ENCODE measurements at places on chromosomes 11 and 22.

DNA sequence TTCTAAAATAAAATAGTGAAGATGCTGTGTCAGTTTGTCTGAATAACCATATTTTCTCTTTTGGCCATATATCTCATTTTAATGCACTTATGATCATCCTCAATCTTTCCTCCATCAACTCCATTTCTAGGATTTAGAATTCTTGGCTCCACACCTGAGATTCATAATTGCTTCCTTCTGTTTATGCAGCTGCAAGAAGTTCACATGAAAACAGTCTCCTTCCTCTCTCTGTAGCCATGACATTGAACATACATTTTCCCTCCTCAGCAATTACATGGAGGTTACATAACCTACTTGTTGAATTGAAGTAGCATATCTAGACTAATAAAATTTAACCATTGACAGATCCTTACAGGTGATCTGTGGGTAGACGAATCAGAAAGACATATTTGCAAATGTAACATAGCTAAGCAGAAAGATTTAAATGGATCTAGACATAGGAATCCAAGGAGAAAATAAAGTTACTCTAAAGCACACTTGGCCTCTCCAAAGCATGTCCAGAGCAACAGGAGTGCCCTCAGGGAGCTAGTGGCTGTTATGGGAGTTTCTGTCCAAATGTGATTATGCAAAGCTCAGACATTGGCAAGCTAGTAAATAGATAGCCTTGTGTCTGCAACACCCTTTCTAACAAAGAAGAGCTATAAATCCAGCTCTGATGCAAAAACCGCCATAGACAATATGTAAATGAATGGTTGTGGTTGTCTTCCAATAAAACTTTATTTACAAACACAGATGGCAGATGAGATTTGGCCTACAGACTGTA, 119.9 kb upstream of the MPPED2 start:
- no peak for DNase-seq

DNA sequence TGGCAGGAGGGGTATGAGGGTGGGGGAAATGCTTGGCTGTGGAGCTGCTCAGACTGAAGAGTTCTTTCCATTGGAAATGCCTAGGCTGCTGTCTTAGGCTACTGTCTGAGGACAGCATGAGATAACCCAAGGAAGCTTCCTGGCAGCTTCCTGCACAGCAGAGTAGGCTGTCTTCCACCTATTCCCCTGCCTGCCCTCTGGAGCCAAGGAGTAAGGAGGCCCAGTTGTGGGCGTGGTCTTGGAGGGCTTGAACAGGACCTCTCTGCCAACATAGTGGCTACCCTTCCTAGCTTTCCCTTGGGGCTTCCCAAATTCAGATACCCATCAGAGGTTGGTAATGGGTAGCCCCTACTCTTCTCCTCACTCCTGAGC, 25.9 kb downstream of the PHLDB1 start:
- DNase-seq = no peak

DNA sequence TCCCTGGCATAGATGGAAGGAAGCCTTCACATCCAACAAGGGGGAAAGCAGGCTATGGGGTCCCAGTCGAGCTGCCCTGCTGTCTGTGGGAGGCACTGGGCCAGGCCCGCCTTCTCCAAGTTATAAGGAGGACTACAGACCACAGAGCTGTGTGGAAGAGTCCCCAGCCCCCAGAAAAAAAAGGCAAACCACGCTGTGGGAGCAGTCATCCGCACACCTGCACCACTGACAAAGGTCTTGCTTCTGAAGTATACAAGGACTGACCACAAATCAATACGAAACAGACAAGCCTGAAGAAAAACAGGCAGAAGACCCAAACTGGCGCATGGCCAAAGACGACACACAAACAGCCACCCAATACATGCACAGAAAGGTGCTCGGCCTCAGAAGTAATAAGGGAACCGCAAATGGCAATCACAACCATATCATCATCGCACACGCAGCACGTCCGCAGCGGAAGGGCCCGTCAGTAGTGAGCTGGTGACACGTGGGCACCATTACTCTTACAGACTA, 384.1 kb downstream of the CTTN start:
- no peak for DNase-seq

- DNase-seq = no peak
These were observed 71.3 kb downstream of the BBOX1 start for GRCh38 chr11:27111896-27112295.

DNA sequence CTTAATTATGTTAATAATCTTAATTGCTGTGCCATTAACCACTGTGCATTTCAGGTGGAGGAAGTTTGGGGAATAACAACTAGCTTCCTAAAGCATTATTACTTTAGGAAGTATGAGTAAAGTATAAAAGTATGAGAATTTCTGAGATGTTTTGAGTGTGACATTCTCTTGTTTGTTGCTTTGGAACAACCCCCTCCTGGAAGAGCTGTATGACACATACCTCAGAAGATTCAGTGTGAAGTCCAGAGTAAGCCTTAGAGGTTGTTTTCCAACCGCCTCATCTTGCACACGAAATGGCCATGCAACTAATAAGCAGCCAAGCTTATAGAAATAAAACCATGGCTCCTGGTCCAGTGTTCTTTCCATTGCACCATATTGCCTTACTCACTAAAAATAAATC, 21.7 kb downstream of the CCDC81 start:
- DNase-seq = no peak

DNA sequence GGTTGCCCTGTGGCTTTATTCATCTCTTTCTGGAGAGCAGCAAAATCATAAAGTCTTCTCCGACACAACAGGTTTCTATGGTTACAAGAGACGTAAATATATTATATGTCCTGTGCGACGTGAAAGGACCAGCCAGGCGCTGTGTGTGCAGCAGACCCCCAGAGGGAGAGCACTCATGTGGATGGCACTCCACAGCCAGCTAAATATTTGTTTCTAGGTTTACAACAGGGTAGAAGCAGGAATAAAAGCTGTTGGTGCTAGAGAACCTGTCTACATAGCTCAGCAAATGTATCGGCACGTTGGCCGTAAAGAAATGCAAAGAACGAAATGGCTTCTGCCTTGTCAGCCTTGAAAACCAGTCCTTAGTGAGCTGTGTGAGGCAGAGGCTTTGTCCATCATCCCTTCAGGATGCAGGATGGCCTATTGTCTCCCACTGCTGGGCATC, 133.8 kb upstream of the PITPNB start:
- no peak for DNase-seq

DNA sequence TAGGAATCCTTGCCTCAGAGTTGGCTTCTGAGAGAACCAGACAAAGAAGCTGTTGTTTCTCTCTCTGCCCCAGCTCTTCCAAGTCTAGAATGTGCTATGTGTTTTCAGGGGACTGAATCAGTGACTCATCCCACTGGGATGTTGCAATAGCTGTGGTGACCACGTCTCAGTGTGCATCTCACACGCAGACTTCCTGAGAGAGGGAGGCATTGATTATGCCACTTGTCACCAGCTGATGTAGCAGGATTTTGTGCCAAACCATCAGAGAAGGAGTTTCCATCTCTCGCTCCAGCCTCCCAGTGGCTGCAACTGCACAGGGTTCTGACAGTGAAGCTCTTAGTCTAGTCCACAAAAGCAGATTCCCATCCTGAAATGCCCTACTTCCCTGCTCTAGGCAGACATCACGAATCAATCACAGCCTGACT, 455.8 kb downstream of the MIAT start:
- DNase-seq = peak; percentile 37

DNA sequence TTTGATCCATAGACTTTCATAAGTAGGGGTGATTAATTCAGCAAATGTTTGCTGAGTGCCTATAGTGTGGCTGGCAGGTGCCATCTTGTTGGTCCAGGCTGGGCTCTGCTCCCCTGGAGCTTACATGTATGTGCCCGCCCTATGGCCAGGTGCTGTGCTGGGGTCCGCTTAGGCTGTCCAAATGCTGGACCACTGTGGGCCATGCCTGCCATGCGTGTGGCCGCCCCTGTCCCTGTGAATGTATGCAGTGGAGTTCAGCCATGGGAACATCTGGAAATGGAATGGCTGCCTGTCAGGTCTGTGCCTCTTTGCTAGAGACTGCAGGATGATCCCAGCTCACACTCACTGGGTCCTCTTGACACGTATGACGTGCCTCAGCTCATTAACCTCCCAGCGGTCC, 594.6 kb downstream of the TBC1D22A start:
- DNase-seq = no peak

DNA sequence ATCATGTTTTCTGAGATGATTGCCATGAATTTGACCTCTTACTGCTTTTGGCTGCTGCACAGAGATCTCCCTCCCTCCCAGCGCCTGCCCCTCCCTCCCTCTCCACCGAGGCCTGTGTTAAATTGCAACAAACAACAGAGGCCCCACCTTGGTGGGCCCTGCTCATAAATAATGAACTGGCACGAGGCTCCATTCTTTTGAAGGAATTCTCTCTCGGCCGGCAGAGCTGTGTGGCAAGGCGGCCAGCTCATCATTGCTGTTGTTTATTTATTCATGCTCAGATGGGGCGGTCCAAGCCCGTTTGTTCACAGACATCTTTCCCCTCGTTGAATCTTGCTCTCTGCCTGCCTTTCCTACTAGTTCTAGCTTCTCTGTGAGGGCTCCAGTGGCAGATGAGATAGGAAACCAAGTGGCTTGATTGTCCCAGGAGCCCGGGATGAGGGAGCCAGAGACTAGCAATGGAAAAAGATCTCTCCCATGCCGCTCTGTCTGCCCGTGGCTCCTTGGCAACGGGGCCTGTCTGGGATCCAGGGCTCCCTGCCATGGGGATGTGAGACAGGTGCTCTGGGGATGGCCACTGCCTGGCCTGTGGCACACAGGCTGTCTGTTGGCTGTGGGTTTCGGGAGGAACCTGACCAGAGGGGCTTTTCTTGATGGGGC, 192.6 kb downstream of the DSCAML1 start:
- no peak for DNase-seq

GRCh38 chr11:44748606-44749005, 21.8 kb downstream of the TSPAN18 start:
- no peak for DNase-seq

DNA sequence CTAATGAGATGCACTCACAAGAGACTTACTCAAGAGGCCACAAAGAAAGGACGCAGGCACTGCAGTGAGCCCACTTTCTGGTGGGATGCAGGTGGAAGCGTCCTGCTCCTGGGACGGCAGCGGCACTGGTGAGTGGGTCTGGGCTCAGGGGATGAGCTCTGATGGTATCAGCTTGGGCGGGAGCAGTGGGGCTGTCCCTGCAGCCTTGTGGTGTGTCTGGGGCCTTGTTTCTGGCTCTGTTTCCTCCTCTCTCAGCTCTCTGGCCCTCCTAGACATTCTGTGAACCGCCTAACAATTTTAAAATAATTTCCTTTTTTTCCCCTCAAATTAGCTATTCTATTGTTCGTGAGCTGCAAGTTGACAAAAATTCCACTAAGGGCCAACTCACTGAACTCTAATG, 8.8 kb upstream of the ST14 start:
- DNase-seq = no peak

DNA sequence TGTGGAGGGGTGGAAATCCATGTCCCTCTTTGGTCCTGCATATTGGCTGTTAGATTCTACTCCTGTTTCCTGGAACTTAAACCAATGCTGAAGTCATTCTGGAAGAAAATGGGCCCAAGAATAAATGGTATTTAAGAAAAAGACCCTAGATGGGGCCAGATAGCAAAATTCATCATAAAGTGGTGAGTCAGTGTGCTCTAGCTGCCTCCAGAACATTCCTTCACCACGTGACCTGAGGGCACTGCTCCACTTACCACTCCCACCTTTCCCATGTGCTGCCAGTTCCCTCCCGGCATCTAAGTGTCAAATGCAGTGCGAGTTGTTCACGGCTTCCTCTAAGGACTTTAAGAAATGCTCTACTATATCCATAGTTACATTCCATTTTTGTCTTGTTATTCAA, 30.9 kb upstream of the NAP1L4 start:
- DNase-seq = no peak

- no peak for DNase-seq
These were observed 143.5 kb downstream of the MSANTD4 start for GRCh38 chr11:105878510-105878909.

- DNase-seq = peak; percentile 46
These were observed 105.6 kb upstream of the ALDH3B2 start for GRCh38 chr11:67780056-67780455.

- no peak for DNase-seq
These were observed 27.2 kb upstream of the SYT7 start for GRCh38 chr11:61607920-61608599.

- no peak for DNase-seq
These were observed 65.6 kb downstream of the ISX start for GRCh38 chr22:35131525-35132000.

GRCh38 chr22:27620367-27621154, 181.0 kb downstream of the MN1 start:
- no peak for DNase-seq

DNA sequence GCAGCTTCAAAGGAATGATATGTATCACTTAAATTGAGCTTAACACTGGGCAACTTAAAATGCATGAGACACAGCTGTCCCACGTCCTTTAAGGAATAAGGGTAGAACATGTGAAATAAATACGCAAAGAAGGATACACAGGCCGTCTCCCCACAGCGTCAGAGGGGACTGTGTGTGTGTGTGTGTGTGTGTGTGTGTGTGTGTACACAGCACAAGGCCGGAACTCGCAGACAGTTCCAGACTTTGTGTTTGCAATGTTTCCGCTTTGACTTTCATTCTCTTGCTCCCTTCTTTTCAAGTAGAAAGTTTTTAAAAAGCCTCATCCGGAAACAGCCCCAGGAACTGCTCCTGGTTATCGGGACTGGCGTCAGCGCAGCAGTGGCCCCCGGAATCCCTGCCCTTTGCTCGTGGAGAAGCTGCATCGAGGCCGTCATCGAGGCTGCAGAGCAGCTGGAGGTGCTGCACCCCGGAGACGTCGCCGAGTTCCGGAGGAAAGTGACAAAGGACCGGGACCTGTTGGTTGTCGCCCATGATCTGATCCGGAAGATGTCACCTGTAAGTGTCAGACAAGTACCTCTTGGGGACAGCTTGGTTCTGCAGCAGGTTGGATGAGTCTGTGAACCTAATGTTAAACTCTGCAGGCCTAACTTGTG, 13.3 kb downstream of the FAM118A start:
- no peak for DNase-seq

DNA sequence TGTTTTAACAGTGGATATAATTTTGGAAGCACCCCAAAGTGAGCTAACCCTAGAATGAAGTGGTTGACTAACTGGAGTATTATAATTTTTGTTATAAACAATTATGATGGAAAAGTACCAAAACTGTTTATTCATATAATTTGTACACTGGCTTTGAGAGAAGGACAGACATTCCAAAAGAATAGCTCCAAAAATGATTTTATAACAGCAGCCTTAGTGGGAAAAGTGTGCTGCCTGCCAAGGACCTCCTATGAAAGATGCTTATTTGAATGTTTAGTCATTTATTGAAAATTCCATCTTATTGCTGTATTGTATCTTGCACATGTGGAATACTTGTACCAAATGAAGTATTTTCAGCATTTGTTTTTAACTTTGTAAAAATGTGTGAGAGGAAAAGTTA, 169.8 kb downstream of the GUCY1A2 start:
- DNase-seq = no peak

GRCh38 chr22:23688571-23688970, 2.2 kb upstream of the RGL4 start:
- DNase-seq = no peak

DNA sequence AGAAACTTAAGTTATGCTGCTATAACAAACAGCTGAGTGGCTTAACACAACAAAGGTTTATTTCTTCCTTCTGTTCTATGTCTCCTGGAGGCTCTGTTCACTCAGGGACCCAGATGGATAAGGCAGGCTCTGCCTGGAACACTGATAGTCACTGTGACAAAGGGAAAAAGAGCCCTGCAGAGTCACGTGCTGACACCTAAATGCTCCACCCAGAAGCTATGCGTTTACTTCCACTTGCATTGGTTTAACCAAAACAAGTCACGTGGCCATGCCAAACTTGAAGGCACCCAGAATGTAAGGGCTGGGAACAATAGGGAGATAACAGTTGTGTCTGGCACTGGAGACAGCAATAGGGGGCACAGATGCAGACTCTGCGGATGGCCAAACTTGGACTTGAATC, 3.4 kb upstream of the MS4A15 start:
- DNase-seq = no peak

- DNase-seq = no peak
These were observed 6.0 kb downstream of the KCNK7 start for GRCh38 chr11:65589444-65590239.
